ENCODE measurements at places on chromosomes 3 and 15.

DNA sequence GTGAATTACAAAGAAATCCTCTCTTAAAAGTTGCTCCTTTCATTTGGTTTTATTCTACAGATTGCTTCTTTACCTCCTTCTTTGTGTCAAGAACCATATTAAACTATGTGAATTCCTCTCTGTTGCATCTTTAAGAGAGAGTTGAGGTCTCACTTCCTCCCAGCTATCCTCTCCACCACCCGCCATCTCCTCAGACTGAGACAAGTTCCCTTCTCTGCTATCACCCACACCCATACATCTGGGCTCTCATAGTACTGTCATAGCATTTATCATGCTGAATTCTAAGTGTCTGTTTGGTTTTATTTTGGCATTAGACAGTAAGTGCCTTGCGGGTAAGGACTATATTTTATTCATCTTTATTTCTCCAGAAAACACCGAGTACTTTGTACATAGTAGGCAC, 54.2 kb downstream of the B3GALNT1 start:
- DNase-seq, result no peak

DNA sequence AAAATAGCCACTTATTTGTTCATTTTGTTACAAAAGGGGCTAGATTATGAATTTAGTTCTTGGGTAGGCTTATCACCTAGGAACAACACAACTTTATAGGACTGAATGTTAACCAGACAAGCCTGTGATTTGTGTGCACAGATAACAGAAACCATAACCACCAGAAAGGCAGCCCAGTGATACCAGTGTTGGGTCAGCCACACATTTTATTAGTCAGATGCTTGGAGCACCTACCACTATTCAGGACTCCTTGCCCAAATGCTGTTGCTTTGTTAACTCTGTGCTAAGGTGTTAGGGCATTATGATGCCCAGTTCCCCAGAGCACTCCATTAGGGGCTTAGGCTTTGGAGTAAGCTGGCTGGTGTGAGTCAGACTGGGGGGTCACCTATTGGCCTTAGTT, 22.5 kb downstream of the PLCL2 start:
- DNase-seq, result no peak

GRCh38 chr3:23209747-23210487, 6.8 kb downstream of the UBE2E2 start:
- DNase-seq, result no peak

DNA sequence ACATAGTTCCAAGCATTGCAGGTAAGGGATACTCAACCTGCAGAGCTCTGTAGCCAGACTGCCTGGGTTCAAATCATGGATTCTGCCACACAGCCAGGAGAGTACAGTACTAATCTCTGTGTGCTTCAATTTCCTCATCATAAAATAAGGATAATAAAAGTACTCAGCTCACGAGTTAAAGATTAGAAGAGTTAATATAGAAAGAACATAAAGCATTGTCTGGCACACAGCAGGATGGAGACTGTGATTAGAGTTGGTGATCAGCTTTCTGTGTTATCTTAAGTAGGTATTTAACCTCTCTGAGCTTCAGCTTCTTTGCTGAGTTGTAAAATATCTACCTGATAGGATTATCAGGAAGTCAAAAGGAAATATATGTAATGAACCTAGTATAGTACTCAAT, 2.7 kb downstream of the CEP70 start:
- DNase-seq, result no peak

- no peak for DNase-seq
Observed at GRCh38 chr3:1346386-1346785, 253.6 kb downstream of the CNTN6 start.

GRCh38 chr3:99971761-99972160, 142.5 kb downstream of the FILIP1L start:
- no peak for DNase-seq

- no peak for DNase-seq
Observed at GRCh38 chr15:57205027-57205855, 171.1 kb upstream of the CGNL1 start.

GRCh38 chr3:105402287-105402801, 35.6 kb downstream of the ALCAM start:
- DNase-seq, result peak; percentile 52

GRCh38 chr3:53776494-53777101, 69.6 kb downstream of the CHDH start:
- peak; percentile 37 for DNase-seq

GRCh38 chr3:32886296-32886695, 65.1 kb upstream of the CCR4 start:
- no peak for DNase-seq

DNA sequence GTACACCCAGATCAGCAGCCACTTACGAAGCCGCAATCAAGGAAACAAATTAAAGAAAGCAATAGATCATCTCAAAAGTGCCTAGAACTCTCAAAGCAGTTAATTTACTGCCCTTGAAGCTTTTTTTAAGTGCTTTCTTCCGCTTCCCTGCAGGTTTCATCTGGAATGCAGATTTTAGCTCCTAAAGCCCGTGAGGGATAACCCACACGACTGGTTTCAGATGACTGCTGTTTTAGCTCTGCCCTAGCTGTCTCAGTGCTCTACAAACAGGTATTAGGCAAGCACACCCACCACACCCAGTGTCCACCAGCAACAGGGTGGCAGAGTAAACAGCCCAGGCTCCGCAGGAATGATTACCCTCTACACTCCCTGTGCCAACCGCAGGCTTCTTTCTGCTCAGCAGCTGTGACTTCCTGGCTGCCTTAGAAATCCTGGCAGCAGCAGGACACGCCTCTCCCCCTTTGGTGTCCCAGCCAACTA, 126.0 kb downstream of the FMN1 start:
- DNase-seq, result peak; percentile 53

- DNase-seq, result peak; percentile 92
Observed at GRCh38 chr3:100073714-100074307, 40.5 kb downstream of the FILIP1L start.

DNA sequence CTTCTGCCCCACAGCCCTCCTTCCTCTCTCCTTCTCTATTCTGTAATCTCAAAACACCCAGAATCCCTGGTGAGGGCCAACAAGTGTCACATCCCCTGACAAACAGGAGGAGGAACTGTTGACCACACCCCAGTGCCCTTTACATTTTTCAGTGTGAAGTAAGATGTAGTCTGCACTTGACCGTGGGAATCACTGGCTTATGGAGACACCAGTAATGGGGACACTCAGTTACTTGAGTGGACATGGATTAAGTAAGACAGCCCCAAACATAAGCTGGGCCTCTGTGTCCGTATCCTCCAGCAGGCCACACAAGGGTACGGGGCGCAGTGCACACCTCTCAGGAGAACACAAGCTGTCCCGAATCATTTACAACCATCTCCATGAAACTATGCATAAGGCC, 28.4 kb upstream of the LIMD1 start:
- no peak for DNase-seq

GRCh38 chr15:60313906-60314305, 83.9 kb downstream of the ANXA2 start:
- no peak for DNase-seq

GRCh38 chr3:46890132-46890531, 12.6 kb downstream of the PTH1R start:
- DNase-seq, result no peak

- no peak for DNase-seq
Observed at GRCh38 chr15:41285285-41285684, 47.1 kb downstream of the OIP5 start.

DNA sequence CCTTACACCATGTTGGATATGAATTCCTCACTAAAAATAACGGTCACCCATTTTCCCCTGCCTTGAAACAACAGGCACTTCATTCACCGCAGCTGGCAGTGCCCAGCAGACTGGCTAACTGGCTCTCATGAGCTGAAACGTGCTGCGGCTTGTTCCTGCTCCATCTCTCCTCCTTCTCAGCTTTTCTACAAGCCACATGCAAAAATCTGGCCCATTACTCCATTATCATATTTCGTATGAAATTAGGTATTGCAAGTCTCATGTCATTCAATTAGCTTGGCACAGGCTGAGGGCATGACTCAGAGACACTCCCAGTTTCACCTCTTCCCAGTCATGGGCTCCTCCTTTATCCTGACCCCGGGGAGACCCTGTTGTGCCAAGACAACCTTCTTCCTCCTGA, 60.0 kb downstream of the MAGEF1 start:
- no peak for DNase-seq

DNA sequence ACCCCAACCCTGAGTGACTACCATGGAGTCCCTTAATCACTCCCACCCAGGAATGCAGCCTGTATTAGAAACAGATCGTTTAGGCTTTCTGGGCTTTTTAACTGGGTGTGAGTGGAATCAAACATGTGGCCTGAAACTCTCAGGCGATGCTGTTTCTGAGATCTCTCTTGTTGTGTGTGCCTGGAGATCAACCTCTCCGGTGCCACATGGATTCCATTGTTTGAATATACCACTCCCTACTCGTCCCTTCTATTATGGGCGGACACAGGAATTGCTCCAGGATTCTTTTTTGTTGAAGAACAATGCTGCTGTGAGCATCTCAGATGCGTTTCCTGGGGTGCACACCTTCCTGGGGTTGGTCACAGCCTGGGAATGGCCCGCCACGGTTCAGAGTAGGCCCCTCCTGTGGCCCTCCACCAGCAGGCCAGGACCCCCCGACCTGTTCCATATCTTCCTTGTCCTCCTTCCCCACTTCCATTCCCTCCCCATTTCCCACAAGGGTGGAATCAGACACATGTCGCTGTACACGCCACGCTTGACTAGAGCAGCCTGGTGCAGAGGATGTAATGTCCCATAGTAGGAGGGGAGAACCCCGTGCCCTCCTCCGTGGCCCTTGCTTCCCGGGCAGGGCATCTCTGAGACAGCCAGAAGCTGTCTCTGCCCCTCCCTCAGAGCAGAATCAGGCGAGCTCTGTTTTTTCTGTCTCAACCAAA, 36.4 kb upstream of the PRR23E start:
- no peak for DNase-seq

- DNase-seq, result no peak
Observed at GRCh38 chr3:99641480-99641879, 3.1 kb downstream of the COL8A1 start.

DNA sequence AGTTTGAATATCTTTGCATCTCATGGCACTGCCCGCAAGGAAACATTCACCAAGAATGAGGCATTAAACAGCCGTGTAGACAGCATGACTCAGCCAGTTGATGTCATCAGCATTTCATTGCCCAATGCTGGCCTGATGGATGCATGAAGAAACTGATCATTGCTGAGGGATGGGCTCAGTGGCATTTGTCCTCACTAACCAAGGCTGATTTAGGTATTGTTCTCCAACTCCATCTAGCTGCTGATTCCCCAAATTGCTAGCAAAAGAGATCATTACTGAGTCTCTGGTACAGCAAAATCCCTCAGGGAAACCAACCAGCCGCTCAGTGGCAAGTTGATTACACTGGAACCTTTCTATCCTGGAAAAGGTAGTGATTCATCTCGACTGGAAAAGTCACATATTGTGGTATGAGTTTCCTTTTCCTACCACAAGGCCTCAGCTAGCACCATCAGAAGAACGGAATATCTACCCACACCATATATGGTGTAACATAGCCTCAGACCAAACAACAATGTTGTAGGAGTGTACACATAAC, 186.5 kb upstream of the GAP43 start:
- DNase-seq, result peak; percentile 98

DNA sequence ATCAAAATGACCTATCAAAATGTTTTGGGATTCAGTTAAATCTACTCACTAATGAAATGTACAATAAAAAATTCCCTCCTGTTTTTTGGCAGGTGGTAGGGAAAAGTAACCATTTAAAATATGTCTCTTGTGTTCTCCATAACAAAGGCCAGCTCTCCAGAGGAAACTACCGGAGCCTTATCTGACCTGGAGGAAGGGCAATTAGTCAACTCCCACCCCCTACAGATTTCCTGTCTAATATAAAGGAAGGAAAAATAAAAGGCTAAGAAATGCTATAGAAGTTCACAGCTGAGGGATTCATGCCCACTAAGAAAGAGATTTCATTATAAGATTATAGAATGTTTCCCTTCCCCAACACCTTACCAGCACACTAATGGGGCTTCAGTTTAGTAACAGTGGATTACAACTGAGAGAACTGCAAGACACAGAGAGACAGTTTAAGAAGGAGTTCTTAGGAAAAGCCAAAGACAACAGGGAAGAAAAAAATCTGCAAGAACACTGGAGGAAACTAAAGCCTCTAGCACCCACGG, 376.5 kb upstream of the KCNMB2 start:
- no peak for DNase-seq

DNA sequence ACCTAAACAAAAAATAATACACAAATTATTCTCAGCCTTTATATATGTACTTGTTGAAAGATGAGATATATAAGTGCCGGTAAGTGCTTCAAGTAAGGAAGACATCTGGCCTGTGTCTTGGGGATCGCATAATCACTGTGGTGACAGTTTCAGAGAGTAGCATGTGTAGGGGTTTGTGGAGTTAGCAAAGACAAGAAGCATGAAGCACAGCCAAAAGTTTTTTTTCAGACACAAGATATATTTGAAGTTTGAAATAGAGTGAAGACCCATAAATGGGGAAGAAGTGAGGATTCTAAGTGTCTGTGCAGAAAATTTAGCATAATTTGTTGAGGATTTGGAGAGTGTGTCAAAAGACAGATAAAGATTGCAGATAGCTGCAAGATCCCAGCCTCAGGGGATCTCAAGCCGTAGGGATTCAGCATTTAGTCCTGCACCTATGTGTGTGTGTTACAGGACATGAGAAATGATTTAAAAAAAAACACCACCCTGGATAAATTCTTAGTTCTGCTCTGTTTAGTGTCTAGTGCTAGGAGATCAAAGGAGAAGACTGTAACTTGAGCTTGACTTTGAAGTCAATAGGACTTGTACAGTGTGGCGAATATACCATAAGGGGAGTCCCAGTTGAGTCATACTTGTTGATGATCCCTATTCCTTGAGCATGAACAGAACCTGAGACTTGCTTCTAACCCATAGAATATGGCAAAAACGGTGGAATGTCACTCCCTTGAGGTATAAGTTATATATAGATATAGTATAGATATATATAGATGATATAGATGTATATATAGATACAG, 123.9 kb upstream of the GRM7 start:
- no peak for DNase-seq

DNA sequence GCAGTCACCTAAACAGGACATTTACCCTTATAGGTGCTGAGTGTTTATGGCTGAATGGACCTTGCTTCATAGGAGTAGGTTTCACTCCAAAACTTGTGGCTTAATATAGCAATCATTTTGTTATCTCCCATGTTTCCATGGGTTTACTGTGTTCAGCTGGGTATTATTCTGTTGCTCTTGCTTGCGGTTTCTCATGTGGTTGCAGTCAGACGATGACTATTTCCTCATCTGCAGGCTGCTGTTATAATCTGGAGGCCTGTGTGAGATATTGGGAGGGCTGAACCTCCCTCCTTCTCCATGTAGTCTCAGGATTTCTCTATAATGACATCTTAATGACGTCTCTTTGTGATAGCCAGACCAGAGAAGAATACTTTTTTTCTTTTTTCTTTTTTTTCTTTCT, 98.1 kb downstream of the ZPLD1 start:
- DNase-seq, result peak; percentile 29

DNA sequence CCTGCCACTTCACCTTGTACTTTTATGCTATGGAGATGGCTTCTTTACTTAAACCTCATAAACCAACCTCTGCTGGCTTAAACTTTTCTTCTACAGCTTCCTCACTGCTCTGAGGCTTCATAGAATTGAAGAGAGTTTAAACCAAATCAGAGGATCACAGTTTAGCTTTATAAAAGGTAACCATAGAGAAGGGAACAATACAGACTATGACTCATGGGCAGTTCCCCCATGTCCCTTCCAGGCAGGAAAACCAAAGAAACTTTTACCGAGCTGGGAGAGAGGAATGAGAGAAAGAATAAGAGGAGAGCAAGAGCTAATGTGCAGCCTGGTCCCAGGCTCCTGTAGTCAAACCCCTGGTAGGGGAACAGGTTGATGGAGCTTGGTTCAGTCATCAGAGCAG, 53.9 kb upstream of the NEDD4 start:
- no peak for DNase-seq

All from fibroblast of skin of scalp (primary cell).